ENCODE measurements at places on chromosomes 5 and 9.

DNA sequence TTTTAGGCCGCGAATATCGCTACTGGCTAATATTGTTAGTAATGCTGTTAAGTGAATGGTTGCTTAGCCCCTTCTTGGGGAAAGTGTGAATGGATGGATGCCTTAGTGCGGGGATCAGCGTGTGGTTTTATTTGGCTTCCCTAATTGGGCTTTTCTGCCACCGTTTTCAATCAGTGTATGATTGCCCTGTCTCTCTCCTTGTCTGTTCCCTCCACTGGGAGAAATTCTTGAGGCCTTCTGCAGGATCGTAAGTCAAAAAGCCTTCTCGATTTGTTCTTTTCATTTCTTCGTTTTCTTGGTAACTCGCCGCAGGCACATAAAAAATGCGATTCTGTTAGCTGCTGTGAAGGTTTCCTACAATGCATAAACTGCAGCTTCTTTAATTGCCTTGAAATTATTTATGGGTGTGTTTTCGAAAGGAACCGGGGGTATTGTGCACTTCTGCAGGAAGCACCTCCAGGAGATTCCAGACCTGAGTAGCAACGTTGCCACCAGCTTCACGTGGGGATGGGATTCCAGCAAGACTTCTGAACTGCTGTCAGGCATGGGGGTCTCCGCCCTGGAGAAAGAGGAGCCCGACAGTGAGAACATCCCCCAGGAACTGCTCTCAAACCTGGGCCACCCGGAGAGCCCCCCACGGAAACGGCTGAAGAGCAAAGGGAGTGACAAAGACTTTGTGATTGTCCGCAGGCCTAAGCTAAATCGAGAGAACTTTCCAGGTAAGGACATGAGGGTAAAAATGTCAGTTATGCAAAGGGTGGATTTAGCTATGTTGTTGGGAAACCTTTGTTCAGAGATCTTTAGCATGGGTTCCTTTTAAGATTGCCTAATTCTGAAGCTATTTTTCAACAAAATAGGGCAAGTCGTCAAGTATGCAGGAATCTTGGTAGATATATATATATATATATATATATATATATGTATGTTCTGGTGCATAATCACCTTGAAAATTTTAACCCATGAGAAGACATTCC is 700 bp downstream of the SKP2 start:
- DNase-seq = no peak

DNA sequence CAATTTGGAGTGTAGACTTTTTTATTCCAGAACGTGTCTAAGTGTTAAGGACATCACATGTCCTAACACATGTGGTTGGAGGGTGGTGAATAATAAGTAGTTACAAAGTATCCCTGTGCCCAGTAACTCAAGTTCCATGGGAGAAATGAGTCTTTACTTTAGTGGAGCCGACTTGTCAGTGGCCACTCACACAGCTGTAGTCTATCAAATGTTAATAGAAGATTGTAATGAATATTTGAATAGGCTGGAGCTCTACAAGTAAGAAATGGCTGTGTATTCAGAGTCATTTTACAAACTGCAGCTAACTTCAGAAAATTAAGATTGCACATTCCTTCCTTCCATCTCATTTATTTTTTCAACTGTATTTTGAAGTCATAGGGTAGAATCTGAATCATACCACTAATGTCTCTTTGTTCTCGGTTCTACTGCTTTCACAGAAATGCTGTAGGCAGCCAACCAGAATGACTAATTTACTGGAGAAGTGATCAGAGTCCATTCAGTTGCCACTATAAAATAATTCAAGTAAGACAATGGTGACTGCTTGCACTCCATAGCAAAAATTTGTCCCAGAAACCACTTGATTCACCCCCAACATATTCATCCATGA is 394.8 kb downstream of the NR2F1-AS1 start:
- DNase-seq = no peak

- DNase-seq = peak; percentile 76
Measured at GRCh38 chr9:113376634-113377567, at the start of gene HDHD3. TSS of gene HDHD3 (minus strand) at chr9:113376986. CDS start at chr9:113374354, 2,632 bp downstream.

- no peak for DNase-seq
Measured at GRCh38 chr9:31259824-31260223, 1124.6 kb upstream of the ACO1 start.

- no peak for DNase-seq
Measured at GRCh38 chr5:144547098-144547499, 376.4 kb downstream of the KCTD16 start.
